ENCODE measurements at places on chromosomes 12 and 14.

DNA sequence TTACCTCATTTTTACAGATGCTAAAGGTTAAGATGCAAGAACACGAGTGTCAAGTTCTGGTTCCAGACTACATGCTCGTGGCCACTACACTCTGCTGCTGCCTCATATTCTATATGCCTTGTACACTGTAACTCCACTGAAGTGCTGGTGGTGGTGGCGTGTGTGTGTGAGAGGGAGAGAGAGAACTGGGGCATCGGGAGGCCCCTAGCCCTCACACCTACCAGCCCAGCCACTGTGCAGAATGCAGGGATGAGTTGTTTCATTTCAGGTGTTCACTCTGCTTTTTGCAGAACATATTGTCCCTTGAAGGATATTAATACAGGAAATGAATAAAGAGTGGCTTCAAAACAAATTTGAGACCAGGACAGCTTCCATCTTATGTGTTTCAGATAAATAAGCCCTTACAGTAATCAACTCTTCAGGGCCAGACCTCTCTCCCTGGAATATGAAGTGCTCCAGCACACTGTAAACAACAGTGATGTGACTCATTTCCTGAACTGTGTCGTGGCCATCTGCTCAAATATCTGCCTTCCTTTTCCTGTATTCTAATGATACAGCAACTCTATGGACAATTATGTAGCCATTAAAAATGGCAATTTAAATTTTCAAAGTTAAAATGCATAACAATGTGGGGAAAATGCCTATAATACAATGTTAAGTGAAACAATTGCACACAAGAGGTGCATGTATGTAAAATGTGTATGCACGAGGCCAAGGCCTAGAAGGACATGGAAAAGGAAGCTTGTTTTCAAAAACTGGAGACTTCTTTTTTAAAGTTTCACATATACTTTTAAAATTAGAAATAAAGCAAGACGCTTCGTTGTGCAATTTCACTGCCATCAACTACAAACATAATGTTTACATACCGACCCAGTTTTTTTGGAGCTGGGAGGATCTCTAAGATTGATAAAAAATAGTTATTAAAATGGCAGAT lies 215.4 kb downstream of the PELI2 start:
- peak; percentile 54 for DNase-seq

- DNase-seq, result no peak
These were observed 57.0 kb upstream of the GPHB5 start for GRCh38 chr14:63375769-63376168.

- DNase-seq, result no peak
These were observed 105.5 kb upstream of the PRB2 start for GRCh38 chr12:11500861-11501230.

DNA sequence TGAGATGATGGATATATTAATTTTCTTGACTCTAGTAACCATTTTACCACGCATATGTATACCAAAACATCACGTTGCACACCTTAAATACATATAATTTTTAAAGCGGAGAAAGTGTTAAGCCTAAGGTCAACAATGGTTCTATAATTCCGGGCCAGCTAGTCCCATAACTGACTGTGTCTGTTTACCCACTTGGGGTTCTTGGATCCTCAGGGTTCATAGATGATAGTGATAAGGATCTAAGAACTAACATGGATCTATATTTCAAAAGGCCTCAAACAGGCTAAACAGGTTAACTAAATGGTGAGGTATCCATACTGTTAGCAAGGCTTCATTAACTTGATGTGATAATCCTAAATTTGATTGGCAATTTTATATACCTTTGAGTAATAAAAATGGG lies 9.8 kb downstream of the SLC38A1 start:
- DNase-seq, result no peak

GRCh38 chr12:22285846-22286245 lies 48.7 kb downstream of the ST8SIA1 start:
- DNase-seq, result no peak

- DNase-seq, result no peak
These were observed 109.3 kb downstream of the C12orf42 start for GRCh38 chr12:103386451-103386850.

- no peak for DNase-seq
These were observed 15.5 kb upstream of the SERPINA9 start for GRCh38 chr14:94491511-94491910.

DNA sequence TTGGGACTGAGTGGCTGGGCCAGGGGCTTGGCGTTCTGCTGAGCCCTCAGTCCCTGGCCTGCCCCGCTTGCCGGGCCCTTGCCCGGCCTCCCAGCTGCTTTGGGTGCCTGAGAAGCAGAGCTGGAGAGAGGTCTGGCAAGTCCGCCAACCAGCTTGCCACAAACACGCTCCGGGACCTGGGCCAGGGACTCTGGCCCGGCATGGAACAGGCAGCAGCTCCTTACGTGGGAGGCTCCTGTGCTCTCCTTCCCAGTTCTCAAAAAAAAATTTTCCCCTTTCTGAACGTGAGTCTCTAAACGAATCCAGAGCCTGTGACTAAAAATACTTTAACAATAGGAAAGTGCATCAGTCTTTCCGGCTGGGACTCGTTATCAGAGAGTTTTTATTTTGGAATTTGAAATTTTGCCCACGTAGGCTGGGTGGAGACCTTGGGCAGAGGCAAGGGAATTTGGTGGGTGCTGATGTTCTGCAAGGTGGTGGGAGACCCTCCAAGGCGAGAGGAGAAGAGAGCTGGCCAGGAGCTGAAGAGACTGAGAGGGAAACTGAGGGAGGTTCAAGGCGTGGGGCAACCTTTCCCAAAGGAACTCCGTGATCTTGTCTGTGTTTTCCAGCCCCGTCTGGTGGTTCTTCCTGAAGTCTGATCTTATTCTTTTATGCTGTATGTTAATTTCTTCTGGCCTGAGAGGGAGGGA lies 6.8 kb upstream of the NR4A1 start:
- DNase-seq, result no peak

- DNase-seq, result no peak
These were observed 107.8 kb upstream of the GRIP1 start for GRCh38 chr12:66786531-66787308.

GRCh38 chr12:3531496-3531895 lies 40.5 kb downstream of the PRMT8 start:
- no peak for DNase-seq

DNA sequence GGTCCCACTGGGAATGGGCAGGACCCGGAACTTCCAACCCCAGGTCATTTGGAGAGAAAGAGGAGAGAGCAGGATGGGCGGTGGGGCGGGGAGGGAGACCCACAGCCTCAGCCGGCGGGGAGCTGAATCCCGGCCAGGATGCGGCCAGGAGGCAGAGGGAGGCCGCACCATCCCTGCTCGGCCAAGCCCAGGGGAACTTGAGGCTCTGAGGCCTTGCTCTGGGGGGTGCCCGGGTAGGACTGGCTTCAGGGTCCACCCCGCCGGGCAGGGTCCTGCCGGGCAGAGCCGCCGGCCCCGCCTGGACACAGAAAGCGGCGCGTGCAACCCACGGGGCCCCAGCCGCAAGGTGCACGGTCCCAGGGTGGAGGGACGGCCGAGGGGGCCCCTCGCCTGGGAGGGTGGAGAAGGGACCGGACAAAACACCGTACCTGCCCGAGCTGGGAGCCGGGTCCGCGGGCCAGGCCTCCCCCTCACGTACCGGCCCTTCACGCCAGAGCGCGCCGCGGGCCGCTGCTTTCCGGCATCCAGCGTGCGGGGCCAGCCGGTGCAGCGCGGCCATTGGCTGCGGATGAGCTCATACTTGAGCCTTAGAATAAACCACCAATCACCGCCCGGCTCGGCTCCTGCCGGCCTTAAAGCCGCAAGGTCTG lies at the start of gene RPS6KL1:
TSS of gene RPS6KL1 (minus strand) at position 509 of the 650 bp plus-strand sequence. CDS start 1,719 bp downstream, outside the sequence.
- DNase-seq, result peak; percentile 22

- DNase-seq, result no peak
These were observed 182.2 kb upstream of the GRIP1 start for GRCh38 chr12:66860752-66861750.

- DNase-seq, result no peak
These were observed 2.7 kb upstream of the TRHDE start for GRCh38 chr12:72269491-72269890.

GRCh38 chr14:53458368-53458814 lies 305.3 kb upstream of the DDHD1 start:
- DNase-seq, result no peak

DNA sequence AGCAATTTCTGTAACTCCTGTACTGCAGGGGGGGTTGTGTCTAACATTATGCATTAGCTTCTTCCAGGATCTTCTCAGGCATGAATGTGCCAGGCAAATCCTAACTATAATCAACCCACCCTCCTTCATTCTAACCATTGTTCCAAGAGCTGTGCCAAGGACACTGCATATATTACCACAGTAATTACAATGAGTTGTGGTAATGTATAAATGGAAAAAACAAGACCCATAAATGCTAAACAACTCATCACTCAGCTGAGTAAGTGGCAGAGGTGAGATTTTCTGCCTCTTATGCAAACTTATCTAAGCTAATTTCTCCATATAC lies 80.6 kb downstream of the PRKD1 start:
- DNase-seq, result no peak

Data from DMS 273 treated with DMSO at 0.1 percent for 48 hours (cell line).